ENCODE measurements at places on chromosomes 6 and 20.

DNA sequence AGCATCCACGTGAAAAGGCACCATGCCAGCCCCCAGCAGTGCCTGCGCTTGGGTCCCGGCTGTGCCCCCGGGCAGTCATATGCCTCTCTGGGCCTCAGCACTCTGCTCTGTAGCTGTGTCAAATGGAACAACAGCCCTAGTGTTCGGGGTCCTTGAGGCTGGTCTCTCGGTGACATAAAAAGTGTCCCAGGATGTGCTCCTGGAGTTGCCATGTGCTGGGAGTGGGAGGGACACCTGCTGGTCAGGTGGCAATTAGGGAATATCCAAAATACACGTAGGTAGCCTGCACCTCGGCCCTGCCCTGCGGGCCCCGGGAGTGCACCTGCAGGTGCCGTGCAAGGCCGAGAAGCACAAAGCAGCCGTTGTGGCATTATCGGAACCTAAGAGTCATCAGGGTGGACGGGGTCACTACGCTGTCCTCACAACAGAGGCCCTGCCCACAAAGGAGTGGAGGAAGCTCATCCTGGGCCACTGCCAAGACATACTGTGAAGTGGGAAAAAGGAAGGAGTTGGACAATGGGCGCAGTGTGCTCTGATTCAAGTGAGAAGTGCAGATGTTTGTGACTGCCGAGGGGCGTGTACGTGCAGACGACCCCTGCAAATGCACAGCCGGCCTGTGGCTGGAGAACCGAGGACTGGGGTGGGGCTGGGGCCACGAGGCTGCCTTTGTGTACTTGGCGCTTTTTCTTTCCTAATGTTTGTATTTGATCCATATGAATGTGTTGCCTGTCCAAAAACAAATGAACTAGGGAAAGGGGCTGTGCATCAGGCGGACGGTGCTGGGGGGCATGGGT is 24.6 kb downstream of the SLCO4A1 start:
- no peak for DNase-seq

GRCh38 chr6:43263314-43264178 is 20.3 kb downstream of the TTBK1 start:
- DNase-seq, result peak; percentile 73

DNA sequence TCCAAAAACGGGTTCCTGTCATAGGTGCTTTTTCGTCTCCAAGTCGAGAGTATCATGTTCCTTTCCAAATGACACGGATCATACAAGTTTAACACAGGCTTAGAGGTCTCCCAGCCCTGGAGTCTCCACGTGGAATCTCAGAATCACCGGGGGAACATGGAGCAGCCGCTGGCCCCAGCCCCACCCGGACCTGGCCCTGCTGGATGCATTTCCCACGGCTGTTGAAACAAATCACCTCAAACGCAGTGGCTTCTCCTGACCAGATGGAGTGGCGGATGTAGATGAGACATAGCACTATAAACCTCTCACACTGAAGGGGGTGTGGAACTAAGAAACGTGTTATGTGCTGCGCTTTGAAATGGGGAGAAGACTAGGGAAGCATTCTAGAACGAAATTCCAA is 70.0 kb upstream of the FRMD1 start:
- DNase-seq, result no peak

GRCh38 chr6:53441761-53442160 is 93.0 kb upstream of the ELOVL5 start:
- DNase-seq, result no peak

DNA sequence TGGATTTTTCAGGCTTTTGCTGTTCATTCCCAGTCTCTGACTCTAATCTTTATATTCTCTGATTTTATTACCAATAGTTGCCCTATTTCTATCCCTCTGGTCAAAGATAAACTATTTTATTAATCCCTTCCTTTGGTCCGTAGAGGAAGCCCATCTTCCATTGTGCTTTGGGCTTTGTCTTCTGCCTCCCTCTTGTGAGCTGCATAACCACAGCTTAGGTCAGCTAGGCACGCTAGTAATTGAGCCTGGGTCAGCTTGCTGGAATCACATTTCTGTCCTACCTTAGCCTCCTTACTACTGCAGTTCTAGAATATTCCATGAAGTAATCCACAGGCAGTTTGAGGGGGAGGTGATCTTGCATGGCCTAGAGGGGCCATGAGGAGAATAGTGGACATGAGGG is 49.4 kb downstream of the TRMT11 start:
- no peak for DNase-seq

GRCh38 chr6:28531479-28532128 is 5.9 kb downstream of the GPX5 start:
- DNase-seq, result no peak

GRCh38 chr6:110357298-110357663 is 868 bp downstream of the METTL24 start:
- no peak for DNase-seq

DNA sequence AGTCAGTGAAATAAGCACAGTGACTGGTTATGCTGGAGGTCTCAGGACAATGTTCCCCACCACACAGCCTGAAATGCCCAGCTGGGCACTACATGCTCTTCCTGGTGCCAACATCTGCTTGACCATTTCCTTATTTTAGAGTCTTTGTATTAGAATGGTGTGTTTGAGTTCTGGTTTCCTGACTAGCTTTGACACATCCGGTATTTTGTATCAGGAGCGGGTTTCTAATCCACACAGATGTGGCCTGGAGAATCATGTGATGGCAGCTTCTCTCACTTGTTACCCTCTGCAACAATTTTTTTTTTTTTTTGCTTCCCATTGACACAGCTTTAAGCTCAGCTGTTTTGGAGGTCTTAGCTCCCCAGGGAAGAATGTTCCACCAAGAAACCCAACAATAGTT is 164.5 kb upstream of the CST7 start:
- no peak for DNase-seq

GRCh38 chr6:161094955-161095354 is 103.4 kb downstream of the MAP3K4 start:
- no peak for DNase-seq

DNA sequence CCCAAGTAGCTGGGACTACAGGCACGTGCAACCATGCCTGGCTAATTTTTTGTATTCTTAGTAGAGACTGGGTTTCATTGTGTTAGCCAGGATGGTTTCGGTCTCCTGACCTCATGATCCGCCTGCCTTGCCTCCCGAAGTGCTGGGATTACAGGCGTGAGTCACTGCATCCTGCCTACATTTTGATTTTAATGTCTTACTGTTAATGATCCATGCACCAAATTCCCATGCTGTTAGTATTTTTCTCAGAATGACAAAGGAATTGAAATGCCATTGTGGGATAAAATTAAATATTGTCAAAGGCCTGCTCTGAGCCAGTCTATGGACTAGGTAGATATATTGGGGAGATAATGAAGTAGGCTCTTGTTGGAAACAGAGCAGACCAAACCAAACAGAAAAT is 28.2 kb downstream of the CBFA2T2 start:
- no peak for DNase-seq

- DNase-seq, result no peak
Observed at GRCh38 chr6:168015482-168016175, 18.2 kb downstream of the KIF25 start.

DNA sequence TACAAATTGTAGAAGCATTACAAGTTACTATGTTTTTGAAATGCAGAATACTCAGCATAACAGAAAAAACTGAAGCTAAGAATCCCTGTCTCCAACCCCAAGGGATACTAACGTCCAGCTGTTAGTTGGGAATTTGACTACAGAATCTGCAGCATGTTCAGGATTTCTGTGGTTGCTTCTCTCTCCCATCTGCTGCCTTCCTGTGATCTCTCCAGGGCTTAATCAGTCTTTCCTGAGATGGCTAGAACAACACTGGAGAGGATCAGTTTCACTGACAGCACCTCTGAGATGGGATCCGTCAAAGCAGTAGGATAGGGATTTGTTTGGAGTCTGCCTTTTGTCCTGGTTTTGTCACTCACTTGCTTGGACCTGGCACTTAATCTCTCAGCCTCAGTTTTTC is 73.3 kb upstream of the NUP153 start:
- no peak for DNase-seq

Measured in KBM-7 (cell line).